Kidney (tissue), 22 donors: ENCODE measurements at places on chromosomes 1 and 21. TPM values are rescaled to one million over a fixed set of nuclear protein-coding genes. Genes with fewer than 3 reads are reported as not detected.

The GIPC2 gene
- total RNA-seq: 10.7 TPM

The TRIM67 gene
- total RNA-seq: not detected

The UBASH3A gene
- total RNA-seq: 2.7 TPM

The MAP10 gene
- total RNA-seq: 3.8 TPM

The PTGER3 gene
- 9.0 TPM for total RNA-seq

The C1QB gene
- 296 TPM for total RNA-seq

The TBX19 gene
- 2.0 TPM for total RNA-seq

DNA sequence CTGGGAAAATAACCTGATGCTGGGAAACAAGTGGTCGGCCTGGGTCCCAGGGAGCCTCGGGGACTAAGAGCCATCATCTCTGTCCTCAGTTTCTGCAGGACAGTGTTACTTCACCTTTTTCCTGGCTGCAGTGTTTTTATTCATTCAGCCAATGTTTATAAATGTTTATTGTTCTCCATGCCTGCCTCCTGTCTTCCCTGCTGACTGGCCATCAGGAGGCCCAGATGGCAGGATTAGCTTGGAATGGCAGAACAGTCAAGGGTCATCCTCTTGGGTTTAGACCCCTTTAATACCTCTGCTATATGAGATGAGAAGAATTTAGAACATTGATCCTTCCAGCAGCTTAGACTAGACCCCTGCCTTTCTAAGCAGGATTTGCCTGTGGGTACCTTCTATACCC, 13.3 kb downstream of the MAPKAPK2 start:
- H3K4me3 ChIP-seq: no peak overlapping the region
- no peaks in the 10 kb centered on the region for H3K27me3 ChIP-seq
- H3K4me1 ChIP-seq: peaks cover 67% of the 10 kb centered on the region
- H3K27ac ChIP-seq: no peak overlapping the region
- H3K36me3 ChIP-seq: no peaks in the 10 kb centered on the region

DNA sequence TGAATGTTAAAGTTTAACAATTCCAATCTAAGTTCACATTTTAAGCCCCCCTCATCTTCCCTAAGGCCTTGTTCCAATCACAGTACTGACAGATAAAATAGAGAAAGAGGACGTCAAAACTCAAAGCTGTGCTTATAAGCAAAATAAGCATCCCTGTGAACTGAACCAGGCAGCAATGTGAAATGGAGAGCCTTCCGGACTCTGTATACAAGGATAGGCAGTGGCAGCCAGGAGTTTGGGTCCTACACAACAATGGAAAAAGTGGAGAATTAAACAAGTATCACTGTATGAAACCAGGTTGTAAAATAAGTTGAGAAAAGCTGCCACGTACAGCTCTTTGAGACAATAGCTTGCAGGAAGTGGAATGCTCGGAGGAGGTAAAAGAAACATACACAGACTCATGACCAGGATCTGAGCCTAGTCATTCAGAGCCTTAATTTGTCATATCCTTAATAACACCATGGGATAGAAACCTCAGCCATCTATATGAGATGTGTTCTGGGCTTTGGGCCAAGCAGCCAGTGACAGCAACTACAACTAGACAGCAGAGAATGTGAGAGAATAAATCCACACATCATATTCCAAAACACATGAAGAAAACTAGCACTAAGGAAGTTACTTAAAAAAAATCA, 55.2 kb upstream of the PALMD start:
- no peak overlapping the region for H3K4me3 ChIP-seq
- no peak for DNase-seq
- no peaks in the 10 kb centered on the region for H3K36me3 ChIP-seq

DNA sequence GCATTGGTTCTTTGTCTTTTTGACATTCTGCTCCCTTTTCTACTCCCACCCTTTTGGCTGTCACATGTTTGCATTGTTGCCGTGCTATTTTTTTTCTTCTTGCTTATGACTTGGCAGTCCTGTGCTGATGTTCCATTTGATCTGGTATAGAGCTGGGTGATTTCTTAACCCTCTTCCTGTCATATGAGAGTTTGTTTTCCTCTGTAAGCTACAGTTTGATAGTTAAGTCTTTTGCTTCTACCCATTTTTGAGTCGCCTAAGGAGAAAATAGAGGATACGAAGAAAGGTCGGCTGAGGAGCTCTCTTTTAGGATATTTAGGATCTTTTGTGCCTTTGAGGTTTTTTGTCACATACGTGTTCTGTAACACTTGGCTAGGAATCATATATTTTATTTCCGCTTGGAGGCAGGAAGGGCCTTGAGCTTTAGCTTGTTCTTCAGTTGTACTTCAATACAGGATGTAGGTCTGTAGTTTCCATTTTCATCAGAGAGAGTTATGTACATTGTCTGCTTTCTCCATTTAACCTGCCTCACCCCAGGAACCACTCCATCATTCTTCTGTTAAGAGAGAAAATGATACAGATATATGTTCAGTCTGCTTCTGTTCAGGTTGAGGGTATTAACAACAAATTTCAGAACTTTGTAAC, 150.7 kb downstream of the BACH1 start:
- H3K4me1 ChIP-seq: no peaks in the 10 kb centered on the region
- H3K27ac ChIP-seq: no peak overlapping the region
- no peaks in the 10 kb centered on the region for H3K36me3 ChIP-seq

GRCh38 chr1:242764161-242764560, 239.7 kb upstream of the PLD5 start:
- no peaks in the 10 kb centered on the region for H3K4me1 ChIP-seq
- no peaks in the 10 kb centered on the region for H3K27me3 ChIP-seq
- no peaks in the 10 kb centered on the region for H3K36me3 ChIP-seq
- H3K27ac ChIP-seq: no peak overlapping the region
- DNase-seq: no peak
- no peak overlapping the region for H3K4me3 ChIP-seq

DNA sequence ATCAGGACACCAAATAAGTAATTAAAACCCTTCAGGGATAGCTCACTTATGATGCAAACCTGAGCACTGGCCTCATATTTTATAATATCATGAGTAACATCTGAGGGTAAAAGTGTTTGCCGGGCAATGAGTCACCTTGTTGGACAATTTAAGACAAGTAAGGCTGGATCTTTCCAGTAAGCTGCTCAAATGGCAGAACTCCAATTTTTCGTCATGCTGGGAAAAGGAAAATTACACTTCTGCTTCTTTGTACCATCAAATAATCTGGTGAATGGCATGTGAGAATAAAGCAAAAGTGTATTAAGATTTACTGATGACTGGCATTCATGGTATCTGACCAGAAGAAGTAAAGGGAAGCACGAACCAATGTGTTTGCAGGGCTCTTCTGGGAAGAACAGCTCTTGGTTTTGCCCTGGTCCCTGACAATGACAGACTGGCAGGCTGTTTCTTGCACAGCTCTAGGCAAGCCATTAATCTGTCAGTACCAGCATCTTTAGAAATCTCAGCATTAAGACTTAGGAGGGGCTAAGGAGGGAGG, 392.2 kb downstream of the VAV3 start:
- H3K4me1 ChIP-seq: no peaks in the 10 kb centered on the region
- DNase-seq: no peak

DNA sequence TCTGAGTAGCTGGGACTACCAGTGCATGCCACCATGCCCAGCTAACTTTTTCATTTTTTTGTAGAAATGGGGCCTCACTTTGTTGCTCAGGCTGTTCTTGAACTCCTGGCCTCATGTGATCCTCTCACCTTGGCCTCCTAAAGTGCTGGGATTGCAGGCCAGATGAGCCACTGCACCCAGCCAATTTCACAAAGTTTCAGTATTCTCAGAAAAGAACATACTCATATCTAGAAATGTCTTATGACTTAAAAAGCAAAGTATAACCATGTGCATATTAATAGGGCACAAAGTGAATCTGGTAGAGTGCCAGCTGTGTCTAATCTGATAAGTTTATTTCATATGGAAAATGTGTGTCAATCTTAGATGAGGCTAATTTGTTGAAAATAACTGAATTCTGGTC, 87.5 kb upstream of the CACYBP start:
- no peaks in the 10 kb centered on the region for H3K36me3 ChIP-seq
- H3K27me3 ChIP-seq: no peaks in the 10 kb centered on the region
- no peak overlapping the region for H3K27ac ChIP-seq
- H3K4me3 ChIP-seq: no peak overlapping the region
- no peaks in the 10 kb centered on the region for H3K4me1 ChIP-seq

DNA sequence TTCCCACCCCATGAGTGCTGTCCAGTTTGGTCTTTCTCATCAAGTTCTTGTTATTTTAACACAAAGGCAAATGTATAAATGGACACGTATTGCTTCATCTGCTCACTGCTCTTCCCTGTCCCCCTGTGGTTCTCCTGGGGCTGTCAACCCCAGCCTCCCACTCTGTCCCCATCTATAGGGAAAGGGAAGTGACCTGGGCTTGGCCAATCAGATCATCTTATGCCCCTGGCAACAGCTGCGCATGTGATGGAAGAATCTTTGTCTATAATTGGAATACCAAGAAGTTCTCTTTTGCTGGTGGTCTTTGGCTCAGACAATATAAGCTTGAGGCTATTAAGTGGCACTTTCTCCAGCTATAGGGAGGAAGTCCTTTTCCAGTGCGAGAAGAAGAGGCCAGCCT, 4.7 kb upstream of the CCSAP start:
- no peaks in the 10 kb centered on the region for H3K27me3 ChIP-seq
- H3K27ac ChIP-seq: no peak overlapping the region
- DNase-seq: no peak
- H3K4me1 ChIP-seq: no peaks in the 10 kb centered on the region

GRCh38 chr1:219090607-219091006, 83.1 kb upstream of the LYPLAL1 start:
- DNase-seq: no peak
- H3K36me3 ChIP-seq: no peaks in the 10 kb centered on the region
- no peak overlapping the region for H3K4me3 ChIP-seq
- no peaks in the 10 kb centered on the region for H3K4me1 ChIP-seq

GRCh38 chr1:228064296-228064695, 18.2 kb upstream of the ARF1 start:
- no peaks in the 10 kb centered on the region for H3K4me1 ChIP-seq
- H3K27me3 ChIP-seq: peaks cover 10% of the 10 kb centered on the region
- no peak overlapping the region for H3K27ac ChIP-seq
- DNase-seq: no peak

- H3K4me1 ChIP-seq: no peaks in the 10 kb centered on the region
- H3K27ac ChIP-seq: no peak overlapping the region
- no peak for DNase-seq
- H3K4me3 ChIP-seq: no peak overlapping the region
These were observed 7.1 kb upstream of the DDX59 start for GRCh38 chr1:200676829-200677228.

- DNase-seq: no peak
- no peak overlapping the region for H3K4me3 ChIP-seq
- no peaks in the 10 kb centered on the region for H3K4me1 ChIP-seq
- H3K36me3 ChIP-seq: peaks cover 3% of the 10 kb centered on the region
- no peaks in the 10 kb centered on the region for H3K27me3 ChIP-seq
- H3K27ac ChIP-seq: no peak overlapping the region
These were observed 114.7 kb downstream of the PCNX2 start for GRCh38 chr1:233180641-233181364.

- no peak for DNase-seq
- H3K4me1 ChIP-seq: no peaks in the 10 kb centered on the region
- H3K36me3 ChIP-seq: no peaks in the 10 kb centered on the region
- no peaks in the 10 kb centered on the region for H3K27me3 ChIP-seq
These were observed 98.1 kb downstream of the LHX9 start for GRCh38 chr1:198015309-198015708.

DNA sequence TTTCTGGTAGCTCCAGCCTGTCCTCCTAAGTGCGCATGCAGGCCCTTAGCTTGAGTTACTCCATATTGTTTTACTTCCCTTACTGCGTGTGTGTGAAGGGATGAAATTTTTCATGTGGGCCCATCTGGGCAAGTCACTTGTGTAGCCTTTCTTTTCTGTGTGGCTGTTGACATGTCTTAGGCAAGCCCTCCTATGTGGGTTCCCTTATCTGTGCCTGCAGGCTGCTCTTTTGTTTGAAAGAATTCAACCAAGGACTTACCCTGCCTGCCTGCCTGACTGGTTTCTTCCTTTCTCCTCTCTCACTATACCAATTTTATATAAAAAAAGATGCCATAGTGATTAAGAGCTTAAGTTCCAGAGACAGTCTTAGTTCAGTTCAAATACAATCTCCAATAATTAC, 249.3 kb downstream of the ATG4C start:
- no peaks in the 10 kb centered on the region for H3K4me1 ChIP-seq
- no peak for DNase-seq
- H3K27me3 ChIP-seq: no peaks in the 10 kb centered on the region
- H3K27ac ChIP-seq: no peak overlapping the region
- H3K36me3 ChIP-seq: no peaks in the 10 kb centered on the region

GRCh38 chr1:70436622-70437251, 25.7 kb downstream of the CTH start:
- H3K36me3 ChIP-seq: peaks cover 3% of the 10 kb centered on the region
- no peak overlapping the region for H3K4me3 ChIP-seq
- DNase-seq: no peak
- no peak overlapping the region for H3K27ac ChIP-seq
- H3K27me3 ChIP-seq: no peaks in the 10 kb centered on the region

- H3K4me3 ChIP-seq: no peak overlapping the region
- H3K4me1 ChIP-seq: no peaks in the 10 kb centered on the region
- no peaks in the 10 kb centered on the region for H3K36me3 ChIP-seq
- H3K27ac ChIP-seq: no peak overlapping the region
- H3K27me3 ChIP-seq: no peaks in the 10 kb centered on the region
These were observed 373.3 kb downstream of the TTLL7 start for GRCh38 chr1:83625646-83626045.

DNA sequence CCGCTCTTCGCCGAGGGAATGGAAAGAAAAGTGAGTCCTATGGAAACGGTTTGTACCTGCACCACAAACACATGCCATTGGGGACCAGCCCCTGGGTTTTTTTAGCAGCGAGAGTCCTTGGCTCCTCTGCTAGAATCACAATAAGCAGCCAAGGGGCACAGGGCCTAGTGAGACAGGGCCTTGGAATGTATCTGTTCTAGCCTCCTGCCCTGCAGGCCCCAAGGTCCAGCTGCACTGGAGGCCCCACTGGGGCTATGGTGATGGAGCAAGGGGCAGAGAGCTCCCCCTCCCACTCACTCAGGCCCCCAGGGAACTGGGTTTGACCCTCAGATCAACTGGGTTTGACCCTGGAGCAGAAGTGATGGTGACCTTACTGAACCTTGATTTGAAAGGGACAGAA, 14.4 kb downstream of the SHISA4 start:
- H3K27me3 ChIP-seq: no peaks in the 10 kb centered on the region
- H3K36me3 ChIP-seq: no peaks in the 10 kb centered on the region

DNA sequence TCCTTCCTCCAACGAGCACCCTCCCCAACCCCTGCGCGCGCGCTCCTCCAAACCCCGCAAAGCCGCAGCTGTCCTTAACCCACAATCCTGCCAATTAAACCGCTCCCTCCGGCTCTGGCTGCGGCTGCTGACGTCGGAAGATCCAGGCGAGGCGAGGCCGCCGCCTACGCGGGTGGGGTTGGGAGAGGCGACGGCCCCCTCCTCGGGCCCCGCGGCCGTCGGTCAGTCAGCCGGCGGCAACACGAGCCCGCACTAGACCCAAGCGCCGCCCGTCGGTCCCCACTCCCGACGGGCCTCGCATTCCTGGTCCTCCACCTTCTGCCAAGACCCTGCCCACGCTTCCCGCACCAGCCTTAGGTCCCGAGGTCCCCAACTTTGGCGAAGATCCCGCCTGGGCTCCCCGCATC, 75.4 kb downstream of the VWA5B1 start:
- H3K4me3 ChIP-seq: no peak overlapping the region
- H3K36me3 ChIP-seq: no peaks in the 10 kb centered on the region
- H3K4me1 ChIP-seq: peaks cover 4% of the 10 kb centered on the region
- no peak overlapping the region for H3K27ac ChIP-seq
